Activated T-cell treated with anti-CD3 and anti-CD28 coated beads, Interleukin-2, amount 50 U/mL, for 72 hours (primary cell): ENCODE measurements at places on chromosomes 11 and 22. TPM values are rescaled to one million over a fixed set of nuclear protein-coding genes. Genes with fewer than 3 reads are reported as not detected.

APOL4 gene
- 2.7 TPM for total RNA-seq

GAS2 gene
- total RNA-seq = 2.5 TPM

ADAMTS15 gene
- total RNA-seq = 0.07 TPM

KLHL35 gene
- total RNA-seq = 0.93 TPM

YPEL1 gene
- total RNA-seq = 4.4 TPM

LRP4 gene
- not detected for total RNA-seq

KRTAP5-8 gene
- total RNA-seq = not detected

CCDC116 gene
- total RNA-seq = 0.22 TPM

MPEG1 gene
- 0.05 TPM for total RNA-seq

HEPHL1 gene
- not detected for total RNA-seq

SMC1B gene
- total RNA-seq = 2.7 TPM

CFAP300 gene
- total RNA-seq = not detected

MAPK8IP2 gene
- 0.60 TPM for total RNA-seq

DDTL gene
- 0.95 TPM for total RNA-seq

CYP2D6 gene
- 6.6 TPM for total RNA-seq

RAG1 gene
- total RNA-seq = 0.39 TPM

HBB gene
- not detected for total RNA-seq

MRGPRF gene
- not detected for total RNA-seq

PARVG gene
- 74.9 TPM for total RNA-seq

GAL gene
- total RNA-seq = 0.42 TPM

HORMAD2 gene
- 0.12 TPM for total RNA-seq

HSPB2 gene
- 0.19 TPM for total RNA-seq

FREY1 gene
- 1.9 TPM for total RNA-seq

SEZ6L gene
- not detected for total RNA-seq

FOLR3 gene
- total RNA-seq = not detected

ART5 gene
- not detected for total RNA-seq

CCDC85B gene
- 35.4 TPM for total RNA-seq

C22orf31 gene
- total RNA-seq = not detected

DUSP8 gene
- 5.1 TPM for total RNA-seq

TAF1D gene
- 353 TPM for total RNA-seq

SESN3 gene
- total RNA-seq = 15.6 TPM

TRPC6 gene
- total RNA-seq = not detected

APOC3 gene
- total RNA-seq = not detected

CD82 gene
- 421 TPM for total RNA-seq

SHANK3 gene
- 0.19 TPM for total RNA-seq

KRTAP5-2 gene
- not detected for total RNA-seq

MMP7 gene
- total RNA-seq = not detected

PLEKHB1 gene
- total RNA-seq = 11.3 TPM

CDC42EP1 gene
- 4.6 TPM for total RNA-seq

OR51S1 gene
- total RNA-seq = not detected

OR51I1 gene
- not detected for total RNA-seq

MUC5AC gene
- not detected for total RNA-seq

TRIM6 gene
- 1.6 TPM for total RNA-seq

PIK3IP1 gene
- 39.5 TPM for total RNA-seq

NLRP14 gene
- not detected for total RNA-seq

GDPD4 gene
- not detected for total RNA-seq

GPR83 gene
- total RNA-seq = 0.19 TPM

PIH1D2 gene
- total RNA-seq = 0.36 TPM

MS4A12 gene
- total RNA-seq = not detected

CABP4 gene
- 8.9 TPM for total RNA-seq

LRRC74B gene
- not detected for total RNA-seq

MACROD1 gene
- total RNA-seq = 17.4 TPM

ROBO4 gene
- total RNA-seq = not detected

KCNA4 gene
- total RNA-seq = not detected

ALDH3B2 gene
- not detected for total RNA-seq

MCM5 gene
- total RNA-seq = 370 TPM
